ENCODE measurements at places on chromosomes 16 and 17.
A peak's percentile ranks its signal among the peaks of the same experiment; 100 is the strongest.

DNA sequence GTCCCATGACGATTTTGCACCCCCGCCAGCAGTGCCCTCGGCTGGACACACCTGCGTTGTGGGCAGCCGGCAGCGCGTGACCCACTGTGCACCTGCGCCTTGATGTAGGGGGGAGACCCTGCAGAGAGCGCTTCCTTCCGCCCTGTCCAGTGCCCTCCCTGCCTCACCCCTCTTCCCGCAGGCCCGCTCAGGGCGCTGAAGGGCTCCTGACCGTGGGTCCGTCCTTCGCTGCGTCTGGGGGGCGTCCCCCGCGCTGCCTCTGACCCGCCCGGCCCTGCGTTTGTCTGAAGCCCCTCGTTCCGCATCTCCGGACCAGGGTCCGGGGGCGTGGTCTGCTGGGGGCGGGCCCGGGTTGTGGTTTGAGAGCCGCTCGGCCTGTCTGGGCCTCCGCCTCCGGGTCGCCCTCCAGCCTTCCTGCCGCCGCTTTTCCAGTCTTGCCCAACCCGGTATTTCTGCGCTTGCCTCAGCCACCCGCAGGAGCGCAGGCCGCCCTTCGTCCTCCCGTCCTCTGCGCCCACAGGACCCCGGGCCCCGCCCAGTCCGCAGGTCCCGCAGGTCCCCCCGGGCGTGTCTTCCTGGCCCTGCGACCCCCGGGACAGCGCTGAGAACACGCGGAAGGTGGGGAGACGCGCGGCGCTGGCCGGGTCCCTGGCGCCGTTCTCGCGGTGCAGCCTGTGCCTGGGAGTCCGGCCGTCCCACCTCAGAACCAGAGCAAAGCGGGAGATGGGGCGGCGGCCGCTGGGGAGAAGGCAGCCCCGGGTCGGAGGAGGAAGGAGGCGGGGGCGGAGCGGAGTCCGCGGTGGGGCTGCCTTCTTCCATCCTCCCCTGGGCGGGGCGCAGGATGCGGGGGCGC lies 4.0 kb upstream of the IL17C start:
- DNase-seq, result peak; percentile 47

DNA sequence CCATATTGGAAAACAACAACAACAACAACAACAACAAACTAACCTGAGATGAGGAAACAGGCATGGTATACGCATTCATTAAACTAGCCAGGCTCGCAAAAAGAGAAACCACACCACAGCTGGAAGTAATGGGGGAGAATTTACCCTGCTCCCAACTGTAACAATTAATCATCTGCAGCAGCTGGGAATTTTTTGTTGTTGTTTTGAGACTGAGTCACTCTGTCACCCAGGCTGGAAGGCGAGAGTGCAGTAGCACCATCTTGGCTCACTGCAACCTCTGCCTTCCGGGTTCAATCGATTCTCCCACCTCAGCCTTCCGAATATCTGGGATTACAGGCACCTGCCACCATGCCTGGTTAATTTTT lies 16.3 kb downstream of the PRPSAP1 start:
- no peak for DNase-seq

GRCh38 chr17:57874434-57875289 lies 24.8 kb upstream of the MRPS23 start:
- DNase-seq, result no peak

DNA sequence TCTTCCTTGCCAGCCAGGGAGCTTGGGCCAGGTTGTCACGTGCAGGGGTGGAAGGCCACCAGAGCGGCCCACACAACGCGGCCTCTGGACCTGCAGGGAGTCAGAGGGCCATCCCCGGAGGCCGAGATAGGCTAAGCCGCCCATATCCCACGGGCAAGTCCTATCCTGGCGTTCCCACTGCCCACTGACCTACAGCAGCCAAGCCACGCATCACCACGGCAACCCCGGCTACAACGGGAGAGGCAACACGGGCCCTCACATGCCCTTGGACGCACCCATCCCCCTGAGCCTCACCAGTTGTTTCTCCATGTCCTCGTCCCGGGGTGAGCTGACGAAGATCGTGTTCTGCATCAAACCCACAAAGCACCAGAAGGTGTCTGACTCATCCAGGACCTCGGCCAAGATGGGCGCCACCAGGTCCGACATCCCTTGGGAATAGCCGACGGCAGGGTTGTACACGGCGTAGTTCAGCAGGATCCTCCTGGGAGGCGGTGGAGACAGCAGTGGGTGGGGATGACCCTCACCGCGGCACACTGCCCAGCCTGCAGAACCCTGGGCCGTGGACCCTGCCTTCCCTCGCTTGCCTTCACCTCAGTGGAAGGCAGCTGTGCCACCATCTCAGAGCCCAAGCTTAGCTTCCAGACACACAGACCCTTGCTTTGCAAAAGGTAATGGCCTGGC lies 88.2 kb downstream of the TBC1D16 start:
- no peak for DNase-seq

All from CD4-positive, alpha-beta T cell treated with Interleukin-4 for 4 hours (primary cell).